Activated naive CD4-positive, alpha-beta T cell (primary cell): ENCODE measurements at places on chromosomes 1 and 21.

DNA sequence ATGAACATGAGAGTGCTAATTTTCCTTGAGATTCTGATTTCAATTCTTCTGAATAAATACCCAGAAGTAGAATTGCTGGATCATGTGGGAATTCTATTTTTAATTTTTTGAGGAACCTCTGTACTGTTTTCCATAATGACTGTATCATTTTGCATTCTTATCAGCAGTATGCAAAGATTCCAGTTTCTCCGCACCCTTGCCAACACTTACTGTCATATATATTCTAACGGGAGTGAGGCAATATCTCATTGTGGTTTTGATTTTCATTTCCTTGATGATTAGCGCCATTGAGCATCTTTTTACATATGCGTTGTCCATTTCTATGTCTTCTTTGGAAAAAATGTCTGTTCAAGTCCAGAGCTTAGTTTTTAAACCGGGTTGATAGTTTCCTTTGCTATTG, 33.2 kb downstream of the VCAM1 start:
- DNase-seq = no peak

DNA sequence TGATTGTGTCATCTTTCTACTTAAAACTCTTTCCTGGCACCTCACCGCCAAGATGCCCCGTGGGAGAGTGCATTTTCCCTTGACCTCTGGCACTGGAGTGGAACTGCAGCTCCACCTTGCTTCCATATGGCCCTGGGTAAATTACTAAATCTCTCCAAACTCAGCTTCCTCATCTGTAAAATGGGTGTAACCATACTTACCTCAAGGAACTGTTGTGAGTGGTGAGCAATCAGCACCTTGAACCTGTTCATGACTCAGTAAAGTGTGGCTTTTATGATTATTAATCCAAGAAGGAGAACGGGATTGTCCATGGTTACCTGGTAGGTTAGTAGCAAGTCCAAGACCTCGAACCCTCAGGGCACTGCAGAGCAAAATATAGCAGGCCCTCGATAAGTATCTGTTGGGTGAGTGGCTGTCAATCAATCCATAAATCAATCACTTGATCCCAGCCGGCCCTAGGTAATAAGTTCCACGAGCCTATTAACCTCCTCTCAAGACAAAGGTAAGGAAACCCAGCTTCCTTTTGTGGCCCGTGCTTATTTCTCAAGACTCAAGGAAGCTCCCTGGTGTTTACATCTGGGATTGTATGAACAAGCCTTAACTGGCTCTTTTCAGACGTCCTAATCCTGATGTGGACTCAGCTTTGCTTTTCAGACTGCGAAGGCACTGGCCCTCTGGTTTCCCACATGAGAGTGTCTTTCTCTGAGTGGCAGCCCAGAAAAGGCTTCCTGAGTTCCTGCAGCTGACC, 114.0 kb upstream of the GJB5 start:
- DNase-seq = no peak

- DNase-seq = no peak
These were observed 49.8 kb downstream of the CDKN2C start for GRCh38 chr1:51019811-51020210.

DNA sequence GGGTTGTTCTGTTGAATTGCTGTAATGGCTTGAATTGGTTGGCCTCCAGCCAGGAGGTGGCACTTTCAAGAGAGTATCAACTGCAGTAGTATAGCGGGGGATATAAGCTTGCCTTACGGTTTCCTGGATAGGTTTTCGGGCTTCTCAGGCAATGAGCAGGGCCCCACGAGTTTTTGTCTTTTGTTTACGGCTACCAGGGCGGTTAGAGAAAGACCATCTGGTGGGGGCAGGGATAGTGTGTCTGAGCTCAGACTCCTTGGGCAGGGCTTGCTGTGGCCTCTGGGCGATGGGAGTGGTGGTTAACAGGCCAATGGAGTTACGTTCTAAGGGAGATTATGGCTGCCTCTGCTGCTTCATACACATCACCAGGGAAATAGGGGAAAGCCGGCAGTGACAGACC, 62.8 kb downstream of the DTL start:
- no peak for DNase-seq

- DNase-seq = no peak
These were observed 10.2 kb downstream of the PPFIA4 start for GRCh38 chr1:203036537-203036936.
